K562 (cell line): ENCODE measurements at places on chromosomes 7 and 10.

DNA sequence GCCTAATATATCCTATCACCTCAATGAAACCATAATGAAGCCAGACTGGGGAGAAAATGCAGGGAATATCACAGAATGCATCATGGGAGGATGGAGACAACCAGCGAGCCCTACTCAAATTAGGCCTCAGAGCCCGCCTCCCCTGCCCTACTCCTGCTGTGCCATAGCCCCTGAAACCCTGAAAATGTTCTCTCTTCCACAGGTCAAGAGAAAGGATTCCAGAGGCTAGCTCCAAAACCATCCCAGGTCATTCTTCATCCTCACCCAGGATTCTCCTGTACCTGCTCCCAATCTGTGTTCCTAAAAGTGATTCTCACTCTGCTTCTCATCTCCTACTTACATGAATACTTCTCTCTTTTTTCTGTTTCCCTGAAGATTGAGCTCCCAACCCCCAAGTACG, 31.5 kb downstream of the PRSS2 start:
- no peak for DNase-seq

DNA sequence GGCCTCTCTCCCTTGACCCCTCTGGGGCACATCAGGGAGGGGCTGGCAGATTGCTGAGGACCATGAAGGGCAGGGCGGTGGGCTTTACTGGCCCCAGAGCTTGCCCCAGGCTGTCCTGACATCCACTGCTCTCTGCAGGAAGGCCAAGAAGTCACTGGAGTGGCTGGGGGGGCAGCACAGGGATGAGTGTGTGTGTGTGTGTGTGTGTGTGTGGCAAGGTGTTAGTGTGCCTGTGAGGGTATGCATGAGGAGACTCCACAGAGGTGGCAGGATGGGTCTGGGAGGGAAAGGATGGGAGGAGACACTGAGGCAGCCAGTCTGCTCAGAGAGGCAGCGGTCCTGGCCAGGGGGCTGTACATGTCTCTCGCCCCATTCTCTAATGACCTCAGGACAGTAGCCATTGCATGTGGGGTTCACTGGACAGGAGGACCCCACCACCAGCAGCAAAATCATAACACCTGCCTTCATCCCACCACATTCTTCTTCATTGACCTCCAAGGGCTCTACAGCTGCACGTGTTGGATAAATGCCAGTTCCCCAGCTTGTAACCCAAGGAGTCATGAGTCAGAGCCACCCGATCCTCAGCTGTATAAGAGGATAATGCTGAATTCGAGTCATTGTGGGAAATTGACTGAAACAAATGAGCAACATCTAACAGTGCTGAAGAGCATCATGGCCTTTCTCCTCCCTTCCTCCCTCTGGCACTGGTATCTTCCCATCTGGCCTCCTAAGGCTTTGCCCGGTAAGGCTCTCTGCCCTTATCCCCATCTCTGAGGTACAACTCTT, 720.5 kb downstream of the GRID1 start:
- DNase-seq, result no peak

- no peak for DNase-seq
Measured at GRCh38 chr7:70678621-70679251, 453.2 kb upstream of the GALNT17 start.

DNA sequence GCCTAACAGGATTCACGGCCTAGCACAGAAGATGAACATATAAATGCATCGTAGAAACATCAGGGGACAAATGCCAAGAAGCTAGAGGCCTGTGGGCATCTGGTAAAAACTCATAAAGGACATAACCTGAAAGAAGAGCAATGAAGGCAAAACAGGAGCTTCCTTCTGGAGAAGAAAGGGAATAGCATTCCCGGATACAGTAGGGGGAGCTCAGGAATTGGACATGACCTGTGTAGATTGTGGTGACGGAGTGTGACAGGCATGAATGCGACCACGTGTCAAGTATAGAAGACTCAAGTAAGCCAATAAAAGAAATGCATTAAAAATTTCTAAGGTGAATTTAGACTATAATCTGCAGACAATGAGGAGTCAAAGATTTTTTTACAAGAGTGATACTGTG, 270.1 kb downstream of the AGMO start:
- no peak for DNase-seq

DNA sequence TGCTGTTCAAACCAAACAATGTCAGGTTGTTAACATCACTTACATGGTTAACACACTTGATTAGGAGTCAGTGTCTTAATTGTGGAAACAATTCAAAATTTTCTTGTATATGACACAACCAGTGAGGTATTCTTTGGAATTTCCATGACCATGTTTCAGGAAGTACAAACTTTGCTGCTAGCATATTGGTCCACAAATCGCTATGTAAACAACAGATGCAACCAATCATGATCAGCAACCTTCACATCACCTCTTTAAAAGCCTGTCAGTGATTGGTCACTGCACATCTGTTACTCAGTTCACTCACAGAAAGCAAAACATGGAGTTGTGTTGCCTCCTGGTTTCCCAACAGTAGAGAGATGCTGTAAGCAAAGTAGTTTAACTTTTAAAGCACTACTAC, 108.9 kb upstream of the FAM3C start:
- no peak for DNase-seq

- no peak for DNase-seq
Measured at GRCh38 chr10:84196083-84196482, 1.7 kb downstream of the CDHR1 start.

DNA sequence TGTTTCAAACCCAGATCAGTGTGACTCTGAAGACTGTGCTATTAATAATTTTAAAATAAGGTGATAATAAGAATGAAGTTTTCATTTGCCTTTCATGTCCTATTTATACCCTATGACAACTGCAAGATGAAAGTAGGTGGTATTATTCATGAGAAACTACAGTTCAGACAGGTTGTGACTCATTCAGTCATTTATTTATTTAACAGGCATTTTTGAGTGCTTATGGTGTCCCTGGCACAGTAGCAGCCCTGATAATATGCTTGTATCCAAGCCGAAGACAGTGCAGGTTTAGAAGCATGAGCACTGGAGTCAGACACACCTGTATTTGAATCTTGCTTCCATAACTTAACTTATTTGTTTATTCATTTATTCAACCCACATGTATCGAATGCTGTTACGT, 87.1 kb downstream of the FZD1 start:
- DNase-seq, result no peak

GRCh38 chr7:158322616-158323530, 264.8 kb downstream of the PTPRN2 start:
- no peak for DNase-seq

DNA sequence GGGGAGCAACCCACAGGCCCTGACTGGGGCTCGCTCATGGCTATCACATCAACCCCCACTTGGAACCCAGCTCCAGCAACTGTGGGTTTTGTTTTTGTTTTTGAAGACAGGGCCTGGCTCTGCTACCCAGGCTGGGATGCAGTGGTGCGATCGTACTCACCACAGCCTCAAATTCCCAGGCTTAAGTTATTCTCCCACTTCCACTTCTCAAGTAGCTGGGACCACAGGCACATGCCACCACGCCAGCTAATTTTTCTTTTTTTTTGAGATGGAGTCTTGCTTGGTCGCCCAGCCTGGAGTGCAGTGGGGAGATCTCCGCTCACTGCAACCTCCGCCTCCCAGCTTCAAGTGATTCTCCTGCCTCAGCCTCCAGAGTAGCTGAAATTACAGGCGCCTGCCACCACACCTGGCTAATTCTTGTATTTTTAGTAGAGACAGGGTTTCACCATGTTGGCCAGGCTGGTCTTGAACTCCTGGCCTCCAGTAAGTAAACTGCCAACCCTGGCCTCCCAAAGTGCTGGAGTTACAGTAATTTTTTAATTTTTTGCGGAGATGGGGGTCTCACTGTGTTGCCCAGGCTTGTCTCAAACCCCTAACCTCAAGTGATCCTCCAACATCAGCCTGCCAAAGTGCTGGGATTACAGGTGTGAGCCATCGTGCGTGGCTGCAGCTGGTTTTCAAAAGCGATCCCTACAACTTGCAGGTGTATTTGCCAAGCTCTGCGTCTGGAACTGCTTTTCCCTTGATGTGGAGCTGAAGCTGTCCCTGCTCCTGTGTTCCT, 228.7 kb downstream of the SKIDA1 start:
- DNase-seq, result no peak

GRCh38 chr10:48233559-48234005, 40.9 kb downstream of the FRMPD2 start:
- no peak for DNase-seq

GRCh38 chr7:36627836-36628235, 96.5 kb downstream of the AOAH start:
- DNase-seq, result no peak

DNA sequence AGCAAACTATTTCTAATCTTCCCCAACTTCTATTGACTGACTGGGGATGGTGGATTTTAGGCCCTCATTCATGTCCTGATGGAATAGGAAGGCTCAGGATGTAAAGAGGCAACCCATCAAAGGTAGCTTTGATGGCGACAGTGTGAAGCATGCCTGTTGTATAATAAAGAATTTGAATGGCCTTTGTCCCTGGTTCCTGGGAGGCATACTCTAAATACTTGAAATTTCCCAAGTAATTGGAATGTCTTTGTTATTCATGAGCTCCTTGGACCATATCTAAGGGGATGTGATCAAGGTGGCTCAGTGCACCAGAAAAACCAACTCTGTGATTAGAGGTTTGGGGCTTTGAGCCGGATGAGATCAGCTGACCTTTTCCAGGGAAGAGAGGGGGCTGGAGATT, 264.5 kb upstream of the NEBL start:
- DNase-seq, result no peak

- no peak for DNase-seq
Measured at GRCh38 chr7:88826222-88826621, 30.7 kb upstream of the TEX47 start.

- peak; percentile 96 for DNase-seq
Measured at GRCh38 chr7:108002726-108003598, at the start of gene LAMB1. Gene LAMB1, minus strand, starts transcription at chr7:108003161. Its CDS starts 276 bp downstream, at chr7:108002885.
